IMR-90 (cell line): ENCODE measurements at places on chromosomes 2 and 18. TPM values are rescaled to one million over a fixed set of nuclear protein-coding genes. Genes with fewer than 3 reads are reported as not detected.

DNA sequence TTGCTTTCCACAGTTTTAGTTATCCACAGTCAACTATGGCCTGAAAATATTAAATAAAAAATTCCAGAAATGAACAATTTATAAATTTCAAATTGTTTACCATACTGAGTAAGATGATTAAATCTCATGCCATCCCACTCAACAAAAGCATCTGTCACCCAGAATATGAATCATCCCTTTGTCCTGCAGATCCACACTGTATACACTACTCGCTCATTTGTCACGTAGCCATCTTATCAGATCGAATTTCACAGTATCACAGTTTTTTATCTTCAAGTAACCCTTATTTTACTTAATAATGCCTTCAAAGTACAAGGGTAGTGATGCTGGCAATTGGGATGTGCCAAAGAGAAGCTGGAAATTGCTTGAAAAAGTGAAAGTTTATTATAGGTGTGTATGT lies 291.8 kb upstream of the LRATD1 start:
- no peak for DNase-seq

- no peak for DNase-seq
Measured at GRCh38 chr2:233041722-233042323, 9.4 kb downstream of the NEU2 start.

GRCh38 chr2:96138179-96139145 lies at the start of gene ASTL:
Gene ASTL (minus strand): TSS chr2:96138502. CDS start chr2:96138436, 66 bp downstream.
- DNase-seq, result peak; percentile 32

- DNase-seq, result peak; percentile 96
Measured at GRCh38 chr18:11980494-11981191, 664 bp upstream of the IMPA2 start.

- DNase-seq, result no peak
Measured at GRCh38 chr18:59041819-59042815, 97.6 kb upstream of the SEC11C start.

- DNase-seq, result no peak
Measured at GRCh38 chr2:211204456-211204855, 648.1 kb downstream of the CPS1 start.

- DNase-seq, result no peak
Measured at GRCh38 chr2:160977376-160977775, 182.9 kb upstream of the TANK start.

- DNase-seq, result no peak
Measured at GRCh38 chr2:137973280-137973679, 9.0 kb downstream of the HNMT start.

DNA sequence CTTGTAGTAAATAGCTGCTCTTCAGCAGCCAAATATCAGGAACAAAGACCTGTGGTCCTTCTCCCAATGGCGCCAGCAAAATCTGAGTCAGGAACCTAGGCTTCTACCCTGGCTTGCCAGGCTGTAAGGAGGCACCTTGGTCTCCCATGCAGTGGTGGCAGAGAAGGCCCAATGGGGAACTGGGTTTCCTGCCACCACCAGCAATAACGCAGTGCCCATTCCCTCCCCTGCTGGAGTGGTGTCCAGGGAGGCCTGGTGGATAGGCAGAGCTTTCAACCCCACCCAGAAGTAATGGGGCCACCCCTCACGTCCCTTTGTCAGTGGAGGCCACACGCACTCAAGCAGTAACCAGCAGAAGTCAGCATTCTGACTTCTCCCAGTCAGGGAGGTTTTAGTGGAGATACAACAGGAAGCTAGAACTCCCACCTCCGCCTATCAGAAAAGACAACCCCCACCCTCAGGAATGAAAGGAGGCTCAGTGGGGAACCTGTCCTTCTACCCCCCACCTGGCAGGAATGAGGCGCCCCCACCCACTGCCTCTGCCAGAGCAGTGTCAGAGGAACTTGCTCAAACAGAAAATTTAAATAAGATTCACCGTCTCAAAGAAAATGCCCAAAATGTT lies 132.4 kb downstream of the COPS8 start:
- no peak for DNase-seq

GRCh38 chr2:127004893-127005600 lies 101.9 kb downstream of the BIN1 start:
- no peak for DNase-seq

- no peak for DNase-seq
Measured at GRCh38 chr2:172234716-172235691, 132.3 kb upstream of the DLX2 start.

DNA sequence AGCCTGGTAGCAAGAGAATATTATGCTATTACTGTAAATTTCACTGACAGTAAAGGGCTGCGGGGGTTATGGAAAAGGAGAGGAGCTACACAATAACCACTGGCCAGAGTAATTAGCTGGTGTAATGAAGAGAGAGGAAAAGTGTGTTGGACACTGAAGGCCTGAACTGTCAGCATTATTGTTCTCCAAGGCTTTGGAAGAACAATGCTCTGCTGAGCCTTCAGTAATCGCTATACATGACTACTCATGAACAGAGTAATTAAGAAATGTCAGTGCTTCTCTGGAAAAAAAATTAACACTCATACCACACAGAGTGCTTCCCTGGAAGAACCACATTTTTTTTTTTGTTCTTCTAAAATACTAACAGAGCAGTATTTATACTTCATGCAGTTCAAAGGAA lies 931.3 kb downstream of the CPS1 start:
- no peak for DNase-seq

GRCh38 chr2:127575941-127576432 lies 40.5 kb downstream of the MYO7B start:
- no peak for DNase-seq

GRCh38 chr2:208042041-208042440 lies 16.7 kb upstream of the PLEKHM3 start:
- DNase-seq, result peak; percentile 78

- DNase-seq, result no peak
Measured at GRCh38 chr2:119416299-119416923, 15.2 kb upstream of the TMEM37 start.

DNA sequence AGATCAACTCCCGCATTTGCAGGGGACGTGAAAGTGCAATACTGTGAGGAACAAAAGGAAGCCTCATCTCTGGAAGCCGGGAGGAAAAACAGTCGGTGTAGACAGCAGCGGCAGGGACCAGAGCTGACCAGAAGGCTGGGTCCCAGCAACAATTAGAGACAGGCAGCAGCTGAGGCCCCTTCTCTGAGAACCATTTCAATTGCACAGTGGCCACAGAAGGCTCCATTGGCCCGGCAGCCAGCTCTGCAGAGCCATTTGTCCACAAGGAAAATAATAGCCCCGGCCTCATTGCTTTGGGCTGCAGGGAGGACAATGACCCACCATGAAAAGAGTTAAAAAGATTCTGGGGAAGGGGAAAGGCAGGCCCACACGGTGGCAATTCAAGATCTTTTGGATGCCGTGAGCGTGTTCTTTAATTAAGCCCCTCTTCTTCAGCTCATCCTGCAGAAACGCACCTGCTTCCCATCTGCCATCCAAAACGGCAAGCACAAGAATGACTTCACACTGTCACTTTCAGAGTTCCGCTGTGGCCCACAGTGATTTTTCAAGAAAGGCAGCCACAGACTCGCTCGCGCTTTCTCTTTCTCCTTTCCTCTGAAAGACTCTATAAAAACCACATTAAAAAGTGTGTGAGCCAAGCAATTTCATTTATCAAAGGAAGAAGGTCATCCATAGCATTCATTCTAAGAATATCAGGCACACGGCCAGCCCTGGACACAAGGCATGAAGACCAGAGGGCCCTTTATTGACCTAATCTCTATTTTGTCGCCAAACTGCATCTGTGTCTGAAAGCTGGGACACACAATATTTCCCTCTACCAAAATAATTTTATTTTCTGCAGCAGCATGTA lies 293.6 kb downstream of the SOX11 start:
- DNase-seq, result no peak

- no peak for DNase-seq
Measured at GRCh38 chr2:28594000-28594331, 98.1 kb downstream of the PLB1 start.

- DNase-seq, result no peak
Measured at GRCh38 chr18:11336241-11336640, 186.9 kb upstream of the PIEZO2 start.

DNA sequence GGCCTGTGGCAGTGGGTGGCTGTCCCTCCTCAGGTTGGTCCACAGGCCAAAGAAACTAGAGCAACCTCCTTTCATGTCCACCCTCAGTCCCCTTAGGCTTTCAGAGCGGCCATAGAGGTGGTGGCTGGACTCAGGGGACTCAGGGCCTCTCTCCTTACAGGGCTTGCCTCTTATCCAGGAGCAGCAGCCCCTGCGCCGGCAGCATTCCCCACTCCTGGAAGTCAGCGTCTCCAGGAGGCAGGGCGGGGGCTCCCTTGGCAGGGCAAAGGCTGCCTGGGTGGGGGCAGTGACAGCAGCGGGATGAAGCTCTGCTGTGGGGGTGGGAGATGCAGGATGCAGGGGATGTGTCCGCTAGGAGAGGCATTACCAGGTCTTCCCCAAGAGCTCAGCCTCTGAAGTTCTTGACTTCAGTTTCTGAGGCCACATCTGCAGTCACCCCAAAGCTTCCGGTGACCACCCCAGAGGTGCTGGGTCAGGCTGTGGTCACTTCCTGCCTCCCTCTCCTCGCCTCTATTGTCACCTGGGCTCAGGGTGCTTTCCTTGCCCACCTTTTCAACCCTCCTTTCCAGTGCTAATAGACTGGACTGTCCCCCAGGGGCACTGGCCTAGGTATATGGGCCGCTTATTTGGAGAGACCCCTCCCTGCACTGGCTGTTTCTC lies 8.6 kb upstream of the GPR55 start:
- DNase-seq, result no peak

- no peak for DNase-seq
Measured at GRCh38 chr2:60493804-60494387, 59.6 kb downstream of the BCL11A start.

GRCh38 chr2:144152817-144153271 lies 367.1 kb downstream of the ZEB2 start:
- DNase-seq, result peak; percentile 82

ALK gene
- not detected in 2 replicates for total RNA-seq

RGPD6 gene
- total RNA-seq, result 10.6 and 23.3 TPM in 2 replicates

CTNNA2 gene
- not detected in 2 replicates for total RNA-seq

NAT8 gene
- not detected in 2 replicates for total RNA-seq

SERPINB10 gene
- not detected in 2 replicates for total RNA-seq

C2orf78 gene
- total RNA-seq, result not detected in 2 replicates

SRD5A2 gene
- not detected in 2 replicates for total RNA-seq

DNAH7 gene
- total RNA-seq, result 0.28 and 0.36 TPM in 2 replicates

TDRD15 gene
- not detected in 2 replicates for total RNA-seq

TUBA3D gene
- total RNA-seq, result not detected in 2 replicates
